ENCODE measurements at places on chromosomes 4 and X.

- DNase-seq = no peak
These were observed 195.8 kb downstream of the PDHA2 start for GRCh38 chr4:96035727-96036126.

- DNase-seq = no peak
These were observed 41.6 kb downstream of the EVC start for GRCh38 chr4:5752376-5753184.

- DNase-seq = no peak
These were observed 115.6 kb upstream of the SPIN4 start for GRCh38 chrX:63466690-63467089.

- no peak for DNase-seq
These were observed 18.0 kb upstream of the PDZD4 start for GRCh38 chrX:153848325-153848724.

- no peak for DNase-seq
These were observed 31.0 kb upstream of the SLC25A4 start for GRCh38 chr4:185112104-185112503.

DNA sequence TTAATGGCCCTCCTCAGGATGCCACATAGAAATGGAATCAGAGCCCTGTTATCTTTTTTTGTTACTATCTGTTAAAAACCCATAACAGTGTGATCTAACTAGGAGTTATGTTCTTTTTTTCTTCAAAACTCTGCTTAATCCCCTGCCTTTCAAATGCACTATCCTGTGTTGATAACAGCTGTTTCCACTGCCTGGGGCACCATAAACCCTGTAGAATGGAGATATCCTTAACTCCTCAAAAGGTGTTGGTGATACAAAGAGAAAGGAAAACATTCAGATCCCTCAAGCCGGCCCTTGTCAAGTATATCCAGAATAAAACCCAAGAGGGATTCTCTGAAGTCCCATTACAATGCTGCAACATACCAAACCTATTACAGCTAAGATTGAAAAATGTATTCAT is 108.6 kb downstream of the ACTRT1 start:
- DNase-seq = no peak

DNA sequence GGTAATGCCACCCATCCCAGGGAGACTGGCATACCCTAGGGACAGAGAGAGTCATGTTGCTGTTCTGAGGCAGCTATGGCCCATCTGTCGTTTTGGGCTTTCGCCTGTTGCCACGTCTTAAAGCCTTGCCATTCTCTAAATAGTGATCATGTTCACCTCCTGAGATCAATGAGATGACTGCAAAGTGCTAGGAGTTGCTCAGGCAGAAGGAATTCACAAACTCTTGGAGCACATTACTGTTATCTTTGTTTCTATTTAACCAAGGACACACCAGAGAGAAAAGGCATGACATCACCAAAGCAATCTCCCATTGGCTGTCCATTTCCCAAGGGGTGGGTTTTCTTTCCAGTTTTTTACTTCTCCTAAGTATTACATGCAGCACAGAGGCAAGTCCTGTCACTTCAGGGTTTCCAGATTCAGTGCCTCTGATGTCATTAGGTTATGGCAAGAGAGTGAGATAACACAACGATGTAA is 37.1 kb upstream of the SETD7 start:
- no peak for DNase-seq

DNA sequence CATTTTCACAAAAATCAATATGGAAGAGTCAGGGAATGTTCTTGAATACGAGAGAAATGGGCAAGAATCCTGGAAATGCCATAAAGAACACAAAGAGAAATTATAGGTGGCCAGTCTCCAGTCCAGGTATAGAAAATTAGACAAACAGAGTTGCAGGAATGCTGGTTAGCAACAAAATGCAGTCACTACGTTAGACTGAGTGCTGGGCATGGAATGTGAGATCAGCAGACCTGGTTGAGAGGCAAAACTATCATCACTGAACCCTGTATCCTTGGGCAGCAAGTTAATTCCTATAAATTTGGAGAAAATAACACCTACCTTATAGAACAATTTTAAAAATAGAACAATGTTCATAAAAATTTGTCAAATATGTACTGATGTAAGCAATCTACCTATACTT is 417.4 kb downstream of the INPP4B start:
- DNase-seq = no peak

DNA sequence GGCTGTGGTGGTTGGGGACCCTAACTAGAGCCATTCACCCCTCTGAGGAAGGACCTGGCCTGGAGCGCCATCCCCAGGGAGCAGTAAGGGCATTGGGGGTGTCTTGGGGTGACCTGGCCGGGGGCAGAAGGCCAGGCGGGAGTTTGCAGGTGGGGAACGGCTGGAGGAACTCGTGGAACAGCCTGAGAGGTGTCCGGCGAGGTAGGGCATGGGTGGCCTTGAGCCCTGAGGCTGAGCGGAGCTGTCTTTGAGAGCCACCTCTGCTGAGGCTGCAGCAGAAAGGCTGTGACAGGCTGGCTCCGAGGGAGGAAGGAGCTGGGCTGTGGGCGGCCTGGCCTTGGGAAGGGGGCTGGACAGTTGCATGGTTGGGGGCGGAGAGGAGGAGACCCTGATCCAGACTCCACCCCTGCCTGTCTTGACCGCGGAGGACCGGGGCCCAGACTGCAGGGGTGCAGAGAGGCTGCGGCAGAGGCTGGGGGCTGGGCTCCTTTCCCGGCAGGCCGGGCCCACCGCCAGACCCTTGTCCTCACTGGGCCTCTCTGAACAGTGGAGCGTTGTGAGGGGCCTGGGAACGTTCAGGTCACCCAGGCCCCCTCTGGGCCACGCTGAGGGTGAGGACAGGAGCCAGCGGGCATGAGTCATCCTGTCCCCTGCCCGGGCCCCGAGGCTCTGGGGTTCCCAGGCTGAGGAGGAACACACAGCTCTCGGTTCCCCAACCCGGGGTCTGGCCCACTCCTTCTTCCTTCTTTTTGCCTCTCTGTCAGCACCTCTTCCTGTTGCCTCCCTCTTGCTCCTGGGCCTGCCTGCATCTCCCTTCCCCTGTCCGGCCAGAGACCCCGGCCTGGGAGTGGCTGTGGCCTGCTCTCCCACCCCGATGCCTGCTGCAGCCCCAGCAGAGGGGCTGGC is 8.1 kb downstream of the SH3BP2 start:
- no peak for DNase-seq
